ENCODE measurements at places on chromosomes 2 and 18. TPM values are rescaled to one million over a fixed set of nuclear protein-coding genes. Genes with fewer than 3 reads are reported as not detected.

Gene EMILIN1
- 49.1 TPM for polyA plus RNA-seq

DNA sequence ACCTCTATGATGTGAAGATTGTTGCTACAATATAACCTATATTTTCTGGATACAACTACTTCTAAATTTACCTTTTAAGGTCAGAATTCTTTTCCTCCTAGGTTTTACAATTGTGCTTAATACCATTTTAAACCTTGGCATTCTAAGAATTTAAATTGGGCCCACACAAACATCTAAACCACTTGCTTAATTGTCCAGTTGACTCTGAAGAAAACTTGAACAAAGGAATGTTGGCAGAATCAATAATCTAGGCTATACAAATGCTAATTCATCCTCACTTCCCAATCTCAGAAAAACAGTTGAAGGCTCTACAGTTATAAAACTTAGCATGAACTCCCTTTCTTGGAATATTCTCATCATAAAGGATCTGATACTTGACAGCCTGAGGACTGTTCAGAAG is 84.3 kb downstream of the RPRM start:
- H3K36me3 ChIP-seq = no peaks in the 10 kb centered on the region
- no peak for DNase-seq
- no peak overlapping the region for H3K27ac ChIP-seq
- no peaks in the 10 kb centered on the region for H3K4me1 ChIP-seq
- H3K27me3 ChIP-seq = no peaks in the 10 kb centered on the region

Gene KLHL41
- 5.1 TPM for polyA plus RNA-seq

- no peak for DNase-seq
- no peaks in the 10 kb centered on the region for H3K36me3 ChIP-seq
- no peak overlapping the region for H3K27ac ChIP-seq
Observed at GRCh38 chr18:32761231-32761630, 11.6 kb downstream of the KLHL14 start.

- H3K27me3 ChIP-seq = no peaks in the 10 kb centered on the region
- H3K36me3 ChIP-seq = no peaks in the 10 kb centered on the region
- H3K27ac ChIP-seq = no peak overlapping the region
- H3K4me1 ChIP-seq = peaks cover 9% of the 10 kb centered on the region
- no peak overlapping the region for H3K4me3 ChIP-seq
Observed at GRCh38 chr18:9782073-9782857, 74.2 kb downstream of the RAB31 start.

DNA sequence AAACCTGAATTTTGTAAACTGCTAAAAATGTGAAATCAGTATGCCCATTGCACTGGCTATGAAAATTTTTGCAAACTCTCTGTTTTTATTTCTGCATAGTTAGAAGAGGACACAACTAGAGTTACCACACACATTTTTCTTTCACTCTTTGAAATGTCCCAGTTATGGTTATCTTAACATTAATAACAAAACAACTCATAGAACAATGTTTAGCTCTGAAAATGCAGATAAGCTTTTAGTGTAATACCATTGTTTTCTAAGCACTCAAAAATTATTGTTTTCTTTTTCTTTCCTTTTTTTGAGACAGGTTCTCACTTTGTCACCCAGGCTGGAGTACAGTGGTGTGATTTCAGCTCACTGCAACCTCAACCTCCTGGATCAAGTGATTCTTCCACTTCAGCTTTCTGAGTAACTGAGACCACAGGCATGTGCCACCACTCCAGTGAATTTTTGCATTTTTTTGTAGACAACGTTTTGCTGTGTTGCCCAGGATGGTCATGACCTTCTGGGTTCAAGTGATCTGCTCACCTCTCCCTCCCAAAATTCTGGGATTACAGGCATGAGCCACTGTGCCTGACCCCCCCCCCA is 1204.5 kb upstream of the ZEB2 start:
- H3K27me3 ChIP-seq = no peaks in the 10 kb centered on the region
- no peak overlapping the region for H3K27ac ChIP-seq
- no peaks in the 10 kb centered on the region for H3K4me1 ChIP-seq
- H3K36me3 ChIP-seq = no peaks in the 10 kb centered on the region

Gene CHRNG
- 0.21 TPM for polyA plus RNA-seq

Gene SERPINB3
- polyA plus RNA-seq = not detected

Gene SNTG2
- polyA plus RNA-seq = 0.48 TPM

Gene CDK5R2
- polyA plus RNA-seq = 2.9 TPM

Gene CYRIA
- polyA plus RNA-seq = 5.3 TPM

- H3K4me1 ChIP-seq = no peaks in the 10 kb centered on the region
- DNase-seq = no peak
- H3K4me3 ChIP-seq = no peak overlapping the region
- peaks cover 7% of the 10 kb centered on the region for H3K27me3 ChIP-seq
- no peaks in the 10 kb centered on the region for H3K36me3 ChIP-seq
Observed at GRCh38 chr2:134505446-134505845, 213.4 kb downstream of the TMEM163 start.

DNA sequence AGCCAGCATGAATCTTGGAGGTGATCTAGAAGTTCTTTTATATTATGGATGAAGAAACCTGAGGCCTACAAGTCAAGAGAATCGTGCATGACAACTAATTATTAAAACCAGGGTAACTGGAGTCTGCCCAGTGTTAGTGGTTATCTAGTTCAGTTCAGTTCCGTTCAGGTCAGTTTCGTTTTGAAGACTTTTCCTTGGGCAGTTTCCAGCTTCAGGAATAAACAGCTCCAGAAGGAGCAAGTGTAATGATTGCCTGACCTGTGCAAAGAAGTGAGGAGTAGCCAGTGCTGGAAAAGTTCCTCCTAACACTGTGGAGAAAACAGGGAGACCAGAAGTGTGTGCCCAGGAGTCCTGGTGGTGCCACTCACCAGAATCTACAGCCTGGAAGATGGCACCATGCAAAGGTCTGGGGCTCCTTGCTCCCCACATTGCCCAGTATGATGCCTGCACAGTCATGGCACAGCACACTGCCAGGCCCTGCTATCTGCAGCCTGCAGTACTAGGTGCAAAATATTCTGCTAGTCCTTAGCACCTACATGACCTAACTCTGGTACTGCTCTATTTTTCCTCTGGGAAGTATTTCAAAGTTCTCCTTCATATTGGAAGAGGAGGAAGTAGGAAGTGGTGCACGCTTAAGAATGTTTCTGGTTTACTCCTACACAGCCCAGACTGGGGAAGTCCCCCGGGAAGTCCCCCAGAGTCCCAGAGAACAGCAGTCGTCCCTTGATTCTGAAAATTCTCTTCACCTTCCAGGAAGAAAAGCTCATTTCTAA is 65.8 kb downstream of the SUMO1 start:
- no peaks in the 10 kb centered on the region for H3K36me3 ChIP-seq
- no peak overlapping the region for H3K27ac ChIP-seq
- H3K4me1 ChIP-seq = no peaks in the 10 kb centered on the region
- no peak overlapping the region for H3K4me3 ChIP-seq

Gene TTR
- polyA plus RNA-seq = 761 TPM

GRCh38 chr2:48313036-48313877 is 216.7 kb upstream of the STON1 start:
- H3K27me3 ChIP-seq = no peaks in the 10 kb centered on the region
- peak overlapping the region; percentile 100 for H3K27ac ChIP-seq
- H3K4me3 ChIP-seq = peak overlapping the region; percentile 100
- no peak for DNase-seq

Data from large intestine (tissue), 12 donors.